ENCODE measurements at places on chromosomes 4 and X.

- DNase-seq: no peak
Observed at GRCh38 chr4:62872856-62873255, 1536.4 kb downstream of the TECRL start.

GRCh38 chr4:38155589-38156294, 195.5 kb downstream of the PTTG2 start:
- DNase-seq: no peak

- DNase-seq: no peak
Observed at GRCh38 chr4:185879666-185880312, 67.8 kb upstream of the SORBS2 start.

- no peak for DNase-seq
Observed at GRCh38 chr4:57498251-57498650, 388.1 kb upstream of the IGFBP7 start.

DNA sequence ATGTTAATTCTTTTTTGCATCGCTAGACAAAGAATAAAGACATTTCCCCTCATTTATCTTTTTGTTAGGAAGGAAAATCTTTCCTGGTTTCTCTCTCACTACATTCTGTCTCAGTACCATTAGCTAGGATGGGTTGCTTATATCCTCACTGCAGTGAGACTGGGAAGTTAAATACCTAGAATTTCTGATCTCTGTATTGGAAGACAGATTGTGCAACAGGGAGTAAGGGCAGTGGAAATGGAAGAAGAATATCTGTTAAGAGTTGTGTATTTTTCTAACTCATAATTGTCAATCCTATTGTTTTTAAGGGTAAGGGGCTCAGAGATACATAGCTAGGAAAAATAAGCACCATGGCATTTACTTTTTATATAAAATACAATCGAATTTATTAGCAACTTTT, 19.6 kb downstream of the PTPN13 start:
- no peak for DNase-seq

DNA sequence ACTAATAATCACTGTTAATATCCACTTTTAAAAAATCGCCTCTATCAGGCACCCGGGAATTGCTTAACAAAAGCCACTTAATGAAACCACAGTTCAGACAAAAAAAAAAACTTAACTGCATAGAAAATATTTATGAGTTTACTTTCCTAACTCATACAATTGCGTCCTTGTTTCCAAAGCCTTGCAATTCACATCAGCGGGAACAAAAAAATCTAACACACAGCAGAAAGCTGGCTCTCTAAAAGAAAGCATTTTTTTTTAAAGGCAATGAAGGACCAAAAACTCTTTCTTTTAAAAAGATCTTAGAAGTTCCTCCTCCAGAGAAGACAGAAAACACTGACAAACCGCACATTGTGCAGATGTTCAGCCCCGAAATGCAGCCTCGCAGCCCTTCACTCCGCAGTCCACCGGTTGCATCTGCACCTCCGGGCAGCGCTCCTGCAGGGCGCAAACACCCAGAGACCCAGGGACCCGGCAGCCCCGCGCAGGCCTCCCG, 812 bp downstream of the FAT1 start:
- DNase-seq: no peak

DNA sequence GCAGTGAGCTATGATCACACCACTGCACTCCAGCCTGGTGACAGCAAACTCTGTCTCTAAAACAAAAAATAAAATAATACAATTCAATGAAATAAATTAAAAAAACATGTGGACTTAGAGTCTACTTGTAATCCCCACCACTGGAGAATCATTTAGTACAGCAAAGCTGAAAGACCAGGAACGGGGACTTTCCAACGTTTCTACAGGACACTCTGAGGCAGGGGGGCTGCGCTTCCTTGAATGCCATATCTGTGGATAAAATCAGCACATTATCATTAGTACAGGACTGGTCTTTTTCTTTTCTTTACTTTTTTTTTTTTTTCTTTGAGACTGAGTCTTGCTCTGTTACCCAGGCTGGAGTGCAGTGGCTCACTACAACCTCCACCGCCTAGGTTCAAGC, 124.8 kb downstream of the MXRA5 start:
- DNase-seq: no peak

Measured in RWPE1 (cell line).